ENCODE measurements at places on chromosomes 1 and 21. TPM values are rescaled to one million over a fixed set of nuclear protein-coding genes. Genes with fewer than 3 reads are reported as not detected.

GRCh38 chr21:26368591-26369320 lies 198.2 kb upstream of the APP start:
- DNase-seq, result no peak

DMBX1 gene
- not detected for polyA plus RNA-seq

DNA sequence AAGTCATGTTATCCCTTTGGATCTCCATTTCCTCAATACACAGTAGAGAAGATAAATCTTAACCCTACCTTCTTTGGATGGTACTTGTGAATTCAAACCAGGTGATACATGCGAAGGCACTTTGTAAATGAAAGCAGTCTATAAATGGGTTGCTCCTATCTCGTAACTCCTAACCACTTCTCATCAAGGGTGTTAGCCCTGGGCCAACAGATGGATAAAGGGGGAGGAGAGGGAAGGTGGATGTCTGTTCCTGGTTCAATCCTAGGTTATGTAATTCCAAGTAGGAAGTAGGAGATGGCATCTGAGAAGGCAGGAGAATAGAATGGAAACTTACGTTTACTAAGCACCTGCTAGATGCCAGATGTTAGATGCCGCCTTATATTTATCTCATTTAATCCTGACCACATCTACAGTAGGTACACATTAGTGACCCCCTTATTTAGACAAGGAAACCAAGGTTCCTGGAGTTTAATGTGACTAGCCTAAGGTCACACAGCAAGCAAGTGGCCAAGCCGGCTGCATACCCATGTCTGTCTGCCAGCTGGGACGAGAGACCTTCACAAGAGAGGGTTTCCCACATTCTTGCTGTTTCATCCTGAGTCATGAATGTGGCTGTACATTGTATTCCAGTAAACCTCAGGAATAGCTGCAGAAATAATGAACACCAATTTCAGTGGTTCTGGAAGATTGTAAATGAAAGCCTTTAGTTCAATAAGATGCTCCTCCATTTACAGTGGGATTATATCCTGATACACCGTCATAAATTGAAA lies 47.7 kb downstream of the ELAVL4 start:
- DNase-seq, result no peak

GRCh38 chr21:45994759-45995685 lies 13.5 kb downstream of the COL6A1 start:
- no peak for DNase-seq

ZSWIM5 gene
- polyA plus RNA-seq, result not detected

- DNase-seq, result no peak
Measured at GRCh38 chr1:115121793-115122192, 32.5 kb upstream of the TSPAN2 start.

DVL1 gene
- 36.1 TPM for polyA plus RNA-seq

- DNase-seq, result no peak
Measured at GRCh38 chr1:101965341-101965740, 31.4 kb downstream of the OLFM3 start.

DNA sequence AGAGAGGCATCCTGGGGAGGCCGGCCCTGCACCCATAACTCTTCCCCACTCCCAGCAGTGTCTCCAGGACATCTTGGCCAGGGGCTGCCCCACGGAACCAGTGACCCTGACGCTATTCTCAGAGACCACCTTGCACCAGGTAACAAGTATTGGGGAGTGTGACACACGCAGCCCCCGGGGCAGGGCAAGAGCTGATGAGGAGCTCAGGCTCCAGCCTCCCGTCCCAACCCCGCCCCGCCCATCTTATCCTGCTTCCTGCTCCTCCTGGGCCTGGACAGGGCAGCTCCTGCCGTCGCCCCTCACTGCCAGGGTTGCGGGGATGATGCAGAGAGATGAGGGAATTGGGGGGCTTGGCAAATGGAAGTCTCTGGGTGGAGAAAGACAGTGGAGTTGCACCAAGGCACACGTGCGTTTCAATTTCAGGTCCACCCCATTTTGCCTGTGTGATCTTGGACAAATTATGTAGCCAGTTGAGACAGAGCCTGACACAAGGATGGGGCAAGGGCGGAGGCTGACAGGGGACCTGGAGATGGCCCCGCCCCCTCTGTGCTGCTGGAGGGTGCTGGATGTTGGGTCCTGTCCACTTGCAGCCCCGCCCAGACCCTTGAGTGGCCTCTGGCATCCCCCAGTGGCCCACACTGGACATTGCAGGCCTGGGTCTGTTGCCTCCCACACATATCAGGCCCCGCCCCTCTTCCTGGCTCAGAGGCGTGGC lies 10.7 kb downstream of the CLCNKA start:
- peak; percentile 60 for DNase-seq

CLCA4 gene
- not detected for polyA plus RNA-seq
